GM20000 (cell line): ENCODE measurements at places on chromosomes 7 and 10.

GRCh38 chr7:29275493-29275892 lies 80.9 kb downstream of the CHN2 start:
- DNase-seq = no peak

DNA sequence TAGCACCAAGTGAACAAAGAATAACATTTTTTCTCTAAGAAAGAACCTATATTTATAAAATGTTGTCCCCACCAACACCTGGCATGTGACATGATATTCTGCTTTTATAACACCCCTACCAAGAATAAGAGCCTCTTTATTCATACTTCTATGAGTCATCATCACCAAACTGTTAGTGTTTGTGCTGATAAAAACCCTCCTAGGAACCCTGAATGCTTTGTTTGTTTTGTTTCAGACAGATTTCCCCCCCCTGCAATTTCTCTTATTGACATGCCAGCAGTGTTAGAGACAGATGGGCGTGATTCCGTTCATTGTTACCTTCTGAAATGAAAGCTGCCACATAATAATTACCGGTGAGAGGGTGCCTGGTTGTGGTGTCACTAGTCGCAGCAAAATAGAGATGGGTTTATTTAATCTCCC lies 651.1 kb downstream of the SORCS1 start:
- DNase-seq = no peak

GRCh38 chr7:46207931-46208634 lies 287.0 kb upstream of the IGFBP3 start:
- no peak for DNase-seq

- no peak for DNase-seq
These were observed 36.0 kb upstream of the PAX2 start for GRCh38 chr10:100709146-100710082.

- DNase-seq = no peak
These were observed 289.8 kb upstream of the IMMP2L start for GRCh38 chr7:111852081-111852480.

- DNase-seq = peak; percentile 12
These were observed 209.9 kb downstream of the CHCHD3 start for GRCh38 chr7:132872034-132872433.

DNA sequence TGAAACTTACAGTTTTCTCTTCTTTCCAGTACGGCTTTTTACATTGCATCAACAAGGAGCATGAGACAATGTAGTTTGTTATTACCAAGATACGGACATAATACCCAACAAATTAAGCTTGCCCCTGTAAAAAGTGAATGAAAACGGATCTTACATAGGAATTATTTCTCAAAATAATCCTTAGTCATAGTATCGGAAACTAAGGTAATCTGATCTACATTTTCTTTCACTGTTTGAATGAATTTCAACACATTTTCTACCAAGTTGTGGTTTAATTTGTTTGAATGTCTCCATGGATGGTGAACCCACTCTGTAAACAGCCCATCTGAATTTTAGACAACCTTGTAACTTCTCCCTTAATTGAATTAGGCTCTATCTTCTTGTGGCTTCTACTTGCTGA lies 90.5 kb downstream of the INHBA start:
- no peak for DNase-seq

- DNase-seq = peak; percentile 72
These were observed 25.8 kb upstream of the TMEM120A start for GRCh38 chr7:76020031-76020714.
